ENCODE measurements at places on chromosomes 11 and 22.
A peak's percentile ranks its signal among the peaks of the same experiment; 100 is the strongest.

DNA sequence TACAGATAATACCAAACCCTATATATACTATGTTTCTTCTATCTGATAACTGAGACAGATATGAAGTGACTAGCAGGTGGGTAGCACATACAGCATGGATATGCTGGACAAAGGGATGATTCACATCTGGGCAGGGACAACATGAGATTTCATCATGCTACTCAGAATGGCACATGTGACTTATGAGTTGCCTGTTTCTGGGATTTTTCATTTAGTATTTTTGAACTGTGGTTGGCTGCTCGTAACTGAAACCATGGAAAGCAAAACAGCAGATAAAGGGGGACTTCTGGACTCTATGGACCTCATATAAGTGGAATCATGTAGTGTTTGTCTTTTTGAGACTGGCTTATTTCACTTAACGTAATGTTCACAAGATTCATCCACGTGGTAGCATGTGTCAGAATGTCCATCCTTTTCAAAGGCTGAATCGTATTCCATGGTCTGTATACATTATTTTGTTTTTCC lies 883.0 kb downstream of the TBC1D22A start:
- DNase-seq, result no peak

- DNase-seq, result peak; percentile 31
Measured at GRCh38 chr11:123187665-123188507, 7.2 kb downstream of the CLMP start.

- peak; percentile 88 for DNase-seq
Measured at GRCh38 chr11:75557666-75558494, 4.2 kb upstream of the SERPINH1 start.

DNA sequence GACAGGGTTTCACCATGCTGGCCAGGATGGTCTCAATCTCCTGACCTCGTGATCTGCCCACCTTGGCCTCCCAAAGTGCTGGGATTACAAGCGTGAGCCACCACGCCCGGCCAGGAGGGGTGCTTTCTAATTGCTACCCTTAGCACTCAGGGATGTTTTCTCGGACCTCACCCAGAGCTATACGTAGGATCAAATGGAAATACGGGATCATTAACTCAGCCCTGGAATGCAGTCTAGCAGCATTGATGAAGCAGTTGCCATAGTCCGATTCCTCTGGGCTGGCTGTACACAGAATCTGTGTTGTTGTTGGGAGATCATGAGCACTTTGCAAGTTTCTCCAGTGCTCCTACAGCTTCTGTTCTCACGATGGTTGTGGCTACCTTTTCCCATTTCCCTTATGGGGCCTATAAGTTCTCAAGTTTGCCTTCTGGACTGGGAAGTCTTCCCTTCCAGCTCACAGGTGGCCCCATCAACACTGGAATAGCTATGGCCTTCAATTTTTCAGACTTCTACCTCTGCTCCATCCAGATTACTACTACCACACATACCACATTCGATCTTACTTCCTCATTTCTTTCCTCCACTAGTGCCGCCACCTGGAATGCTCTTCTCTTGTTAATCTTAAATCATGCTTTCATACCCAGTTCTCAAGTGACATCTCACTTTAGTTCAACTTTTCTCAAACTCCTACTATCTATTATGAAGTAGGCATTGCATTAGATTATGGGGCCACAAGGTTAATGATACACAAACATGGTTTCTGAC lies 16.1 kb upstream of the PCF11 start:
- DNase-seq, result no peak

- no peak for DNase-seq
Measured at GRCh38 chr11:92131289-92131865, 93.2 kb upstream of the FAT3 start.

DNA sequence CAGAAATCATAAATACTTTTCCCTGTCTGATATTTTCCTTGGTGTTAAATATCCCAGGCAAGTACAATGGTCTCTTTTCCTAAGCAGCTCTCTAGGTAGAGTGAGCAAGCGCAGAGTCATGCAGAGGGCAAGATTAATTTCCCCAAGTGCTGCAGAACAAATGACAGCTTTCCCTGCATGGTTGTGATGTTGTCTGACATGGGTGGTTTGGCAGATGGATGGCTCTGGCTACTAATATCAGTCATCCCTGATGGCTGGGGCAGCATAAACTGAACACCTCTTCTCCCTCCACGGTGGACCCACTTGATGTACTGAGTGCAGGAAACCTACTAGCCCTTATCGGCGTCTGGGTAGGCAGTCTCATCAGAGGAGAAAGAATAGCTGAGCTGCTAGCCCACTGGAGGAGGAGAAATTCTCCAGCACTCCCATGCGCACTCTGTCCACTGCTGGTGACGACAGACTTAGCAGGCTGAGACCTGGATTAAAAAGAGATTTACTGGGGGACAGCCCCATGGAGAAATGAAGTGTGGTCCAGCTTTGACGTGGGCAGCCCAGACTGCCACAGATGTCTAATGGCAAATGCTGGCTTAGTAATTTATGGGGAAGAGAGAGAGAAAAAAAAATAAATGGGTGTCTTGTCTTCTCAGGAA lies 202.9 kb downstream of the DBX1 start:
- DNase-seq, result no peak

DNA sequence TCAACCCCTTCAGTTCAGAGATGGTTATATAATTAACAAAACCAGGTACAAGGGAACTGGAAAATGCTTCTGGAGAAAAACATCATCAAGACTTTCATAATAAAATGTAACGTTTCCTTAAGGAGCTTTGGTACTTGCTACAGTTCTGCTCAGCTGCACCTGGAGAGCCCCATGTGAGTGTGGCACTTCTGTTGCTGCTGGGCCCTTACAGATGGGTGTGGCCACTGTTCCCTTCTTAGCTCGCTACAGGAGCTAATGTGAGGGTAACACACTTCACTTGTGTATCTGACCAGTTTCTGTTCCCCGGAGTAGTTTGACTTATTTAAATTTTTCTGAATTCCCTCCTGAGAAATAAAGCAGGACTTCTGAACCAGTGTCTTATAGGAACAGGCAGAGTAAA lies 4.0 kb downstream of the POU2AF3 start:
- DNase-seq, result no peak
